ENCODE measurements at places on chromosomes 11 and 22.

- no peak for DNase-seq
These were observed 9.0 kb upstream of the RRM1 start for GRCh38 chr11:4085575-4085974.

GRCh38 chr22:24329453-24329852, 58.8 kb downstream of the SPECC1L start:
- DNase-seq = no peak

GRCh38 chr22:30309951-30310741, 16.6 kb downstream of the TBC1D10A start:
- peak; percentile 85 for DNase-seq

GRCh38 chr11:33291004-33291777, 34.0 kb downstream of the HIPK3 start:
- DNase-seq = no peak

- no peak for DNase-seq
These were observed 658.6 kb upstream of the ANO5 start for GRCh38 chr11:21534288-21534687.

GRCh38 chr11:35177370-35177769, 38.4 kb downstream of the CD44 start:
- DNase-seq = no peak

GRCh38 chr11:10778217-10778970, 27.3 kb downstream of the CTR9 start:
- DNase-seq = no peak

GRCh38 chr11:72157131-72157530, 21.6 kb downstream of the FOLR3 start:
- DNase-seq = no peak

DNA sequence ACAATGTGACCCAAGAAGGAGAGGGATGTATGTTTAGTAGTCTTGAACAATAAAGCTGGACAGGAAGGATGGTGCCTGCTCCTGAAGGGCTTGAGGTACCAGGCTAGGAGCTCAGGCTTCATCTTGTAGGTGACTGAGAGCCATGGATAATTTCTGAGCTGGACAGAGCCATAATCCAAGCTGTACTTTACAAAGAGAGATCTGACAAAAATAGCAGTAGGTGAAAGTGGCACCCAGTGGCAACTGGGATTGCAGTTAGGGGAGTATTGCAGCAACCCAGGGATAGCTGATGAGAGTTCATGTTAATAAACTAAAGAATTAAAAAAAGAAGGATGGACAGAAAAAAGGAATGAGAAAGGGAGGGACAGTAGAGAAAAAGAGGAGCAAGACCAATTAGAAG, 7.4 kb downstream of the XRRA1 start:
- DNase-seq = no peak

GRCh38 chr22:26617271-26618199, at the start of gene CRYBB1:
Gene CRYBB1, minus strand, starts transcription at chr22:26618027. Its CDS starts 1,708 bp downstream, at chr22:26616319.
- no peak for DNase-seq

- DNase-seq = no peak
These were observed 14.0 kb upstream of the PAX6 start for GRCh38 chr11:31824879-31825837.

DNA sequence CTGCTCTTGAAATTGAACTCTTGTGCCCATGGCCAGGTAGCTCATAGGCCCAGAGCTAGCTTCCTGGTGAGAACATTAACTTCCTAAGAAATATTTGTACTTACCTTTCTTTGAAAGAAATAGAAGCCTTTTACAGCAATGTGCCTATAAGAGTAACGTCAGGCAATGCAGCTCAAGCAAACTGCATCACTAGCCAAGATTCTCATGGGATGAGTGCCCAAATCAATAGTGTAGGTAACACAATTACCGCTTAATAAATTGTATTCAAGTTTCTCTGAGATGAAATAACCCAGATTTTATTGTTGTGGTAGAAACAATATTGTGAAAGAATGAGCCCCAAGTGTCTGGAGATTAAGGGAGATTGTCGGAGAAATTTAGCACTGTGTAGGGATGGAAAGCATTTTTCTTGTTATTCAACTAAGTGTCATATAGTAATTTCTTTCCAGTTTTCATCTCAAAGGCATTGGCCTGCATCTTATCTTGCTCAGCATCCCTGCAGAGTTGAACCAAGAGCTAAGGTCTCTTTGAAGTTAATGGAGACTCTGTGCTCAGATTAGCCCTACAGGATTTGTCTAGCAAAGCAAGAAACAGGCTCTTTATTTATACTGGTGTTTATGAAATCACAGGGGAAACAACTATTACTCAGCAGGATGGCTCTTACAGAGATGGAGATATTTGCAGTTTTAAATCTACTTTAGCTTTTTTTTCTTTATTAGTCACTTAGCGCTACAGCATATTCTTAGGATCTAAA, 321.0 kb upstream of the PDGFD start:
- DNase-seq = no peak

- no peak for DNase-seq
These were observed 363.5 kb upstream of the PITPNB start for GRCh38 chr22:28282405-28283067.

GRCh38 chr11:77278595-77279506, 22.6 kb downstream of the GDPD4 start:
- DNase-seq = peak; percentile 84

DNA sequence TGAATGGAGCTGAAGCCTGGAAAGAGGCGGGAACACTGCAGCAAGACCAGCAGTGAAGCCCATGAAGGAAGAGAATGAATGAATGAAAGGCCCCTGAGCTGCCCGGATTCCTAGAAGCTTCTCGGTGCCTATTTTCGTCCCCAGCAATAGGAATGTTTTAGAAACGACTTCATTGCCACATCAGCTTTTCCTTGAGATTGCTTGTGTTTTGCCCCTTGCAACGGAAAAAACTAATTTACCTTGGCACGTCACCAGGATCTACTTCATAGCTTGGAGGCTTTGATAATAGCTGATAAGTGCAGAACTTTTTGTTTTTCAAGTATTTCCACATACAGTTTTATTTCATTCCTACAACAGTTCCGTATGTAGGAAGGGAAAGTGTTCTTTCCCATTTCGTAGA, 248.9 kb upstream of the NARS2 start:
- no peak for DNase-seq

- peak; percentile 43 for DNase-seq
These were observed 12.4 kb downstream of the NRXN2 start for GRCh38 chr11:64710418-64711137.

DNA sequence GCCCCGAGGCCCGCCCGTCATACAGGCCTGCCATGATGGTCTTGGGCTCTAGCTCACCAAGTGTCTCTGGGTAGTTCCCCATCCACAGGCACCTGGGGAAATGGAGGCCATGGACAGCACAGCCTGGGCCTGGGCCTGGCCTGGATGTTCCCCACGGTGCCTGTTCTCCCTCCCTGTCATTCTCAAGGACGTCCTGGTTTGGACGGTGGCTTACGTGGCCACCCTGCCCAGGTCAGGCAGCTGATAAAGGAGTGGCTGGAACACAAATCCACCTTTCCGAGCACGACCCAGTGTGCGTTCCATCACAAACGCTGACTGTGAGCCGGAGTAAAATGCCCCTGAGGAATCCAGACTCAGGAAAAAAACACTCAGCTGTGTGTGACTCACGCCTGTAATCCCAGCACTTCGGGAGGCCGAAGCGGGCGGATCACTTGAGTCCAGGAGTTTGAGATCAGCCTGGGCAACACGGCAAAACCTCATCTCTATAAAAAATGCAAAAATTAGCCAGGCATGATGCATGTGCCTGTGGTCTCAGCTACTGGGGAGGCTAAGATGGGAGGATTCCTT, 41.2 kb upstream of the TESMIN start:
- DNase-seq = peak; percentile 1

DNA sequence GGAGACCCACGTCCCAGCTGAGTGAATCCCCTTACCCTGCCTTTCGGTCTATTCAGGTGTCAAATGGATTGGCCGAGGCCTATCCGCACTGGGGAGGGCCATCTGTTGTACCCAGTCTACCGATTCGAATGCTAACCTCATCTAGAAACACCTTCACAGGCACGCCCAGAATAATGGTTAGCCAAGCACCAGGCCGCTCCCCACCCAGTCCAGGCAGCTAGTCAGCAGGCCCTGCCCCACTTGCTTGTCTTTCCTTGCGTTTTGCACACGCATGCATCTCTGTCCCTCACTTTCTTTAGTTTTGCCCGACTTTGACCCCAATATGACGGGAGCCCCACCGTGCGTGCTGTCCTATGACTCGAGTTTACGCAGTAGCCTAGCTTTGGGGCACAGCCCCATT, 31.7 kb downstream of the PARVB start:
- no peak for DNase-seq

GRCh38 chr11:101433151-101433550, 150.7 kb downstream of the TRPC6 start:
- DNase-seq = no peak

GRCh38 chr11:83760932-83761331, 474.8 kb upstream of the CCDC90B start:
- DNase-seq = no peak

- no peak for DNase-seq
These were observed 62.2 kb upstream of the ADA2 start for GRCh38 chr22:17281440-17281841.

DNA sequence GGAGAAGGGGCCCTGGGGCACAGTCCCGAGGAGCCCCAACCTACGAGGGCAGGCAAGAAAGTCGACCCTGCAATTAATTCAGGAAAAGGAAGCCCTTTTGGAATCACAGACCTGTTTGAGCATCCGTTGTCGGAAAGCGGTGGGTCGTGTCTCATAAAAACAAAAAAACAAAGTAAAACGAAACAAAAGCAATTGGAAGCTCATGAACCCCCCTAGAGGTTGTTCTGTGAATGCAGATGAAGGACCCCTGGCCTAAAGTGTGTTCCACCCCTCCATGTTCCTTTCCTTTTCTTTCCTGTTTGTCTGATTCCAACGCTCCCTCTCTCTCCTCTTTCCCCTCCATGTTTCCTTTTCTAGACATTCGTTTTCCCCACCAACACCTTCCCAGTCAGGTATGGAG, 203.7 kb downstream of the GRIK4 start:
- DNase-seq = no peak

DNA sequence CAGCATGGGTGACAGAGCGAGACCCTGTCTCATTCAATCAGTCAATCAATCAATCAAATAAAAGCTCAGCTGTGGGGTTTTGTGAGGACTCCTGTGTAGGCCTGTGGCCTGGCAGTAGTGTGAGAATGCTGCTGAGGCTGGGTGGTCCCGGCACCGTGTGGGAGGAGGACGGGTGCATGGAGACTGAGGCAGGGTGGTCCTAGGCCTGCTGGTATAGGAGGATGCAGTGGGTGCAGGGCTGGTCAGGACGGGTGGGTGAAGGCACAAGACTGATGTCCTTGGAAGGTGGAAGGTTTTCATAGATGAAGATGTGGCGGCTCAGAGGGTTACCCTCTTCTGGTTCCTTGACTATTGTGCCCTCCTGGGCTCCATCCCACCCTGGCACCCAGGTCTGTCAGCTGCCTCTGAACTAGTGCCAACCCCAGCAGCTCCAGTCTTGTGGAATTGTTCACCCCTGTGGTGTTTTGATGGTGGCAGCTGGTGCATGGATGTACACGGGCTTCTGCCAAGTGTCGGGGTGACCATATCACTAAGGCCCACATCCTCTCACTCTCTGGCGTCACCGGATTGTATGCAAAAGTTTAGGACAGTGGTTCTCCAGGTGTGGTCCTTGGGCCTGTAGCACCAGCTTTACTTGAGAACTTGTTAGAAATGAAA, 23.7 kb downstream of the TANGO2 start:
- no peak for DNase-seq

GRCh38 chr11:17691550-17691949, 27.8 kb upstream of the MYOD1 start:
- DNase-seq = no peak

- peak; percentile 100 for DNase-seq
These were observed 377.0 kb downstream of the ETS1 start for GRCh38 chr11:128210148-128210940.

DNA sequence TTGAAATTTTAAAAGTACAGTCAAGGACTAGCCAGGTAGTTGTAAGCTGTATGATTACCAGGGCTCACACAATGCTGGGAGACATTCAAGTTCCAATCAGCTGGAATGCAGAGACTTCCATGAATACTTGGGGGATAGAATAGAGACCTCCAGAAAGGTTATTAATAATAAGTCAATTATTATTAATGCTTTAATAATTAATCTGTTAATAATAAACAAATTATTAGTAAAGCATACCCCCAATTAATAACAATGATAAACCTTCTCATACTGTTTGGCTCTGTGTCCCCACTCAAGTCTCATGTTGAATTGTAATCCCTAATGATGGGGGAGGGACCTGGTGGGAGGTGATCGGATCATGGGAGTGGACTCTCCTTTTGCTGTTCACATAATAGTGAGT, 14.6 kb upstream of the MS4A6A start:
- no peak for DNase-seq

DNA sequence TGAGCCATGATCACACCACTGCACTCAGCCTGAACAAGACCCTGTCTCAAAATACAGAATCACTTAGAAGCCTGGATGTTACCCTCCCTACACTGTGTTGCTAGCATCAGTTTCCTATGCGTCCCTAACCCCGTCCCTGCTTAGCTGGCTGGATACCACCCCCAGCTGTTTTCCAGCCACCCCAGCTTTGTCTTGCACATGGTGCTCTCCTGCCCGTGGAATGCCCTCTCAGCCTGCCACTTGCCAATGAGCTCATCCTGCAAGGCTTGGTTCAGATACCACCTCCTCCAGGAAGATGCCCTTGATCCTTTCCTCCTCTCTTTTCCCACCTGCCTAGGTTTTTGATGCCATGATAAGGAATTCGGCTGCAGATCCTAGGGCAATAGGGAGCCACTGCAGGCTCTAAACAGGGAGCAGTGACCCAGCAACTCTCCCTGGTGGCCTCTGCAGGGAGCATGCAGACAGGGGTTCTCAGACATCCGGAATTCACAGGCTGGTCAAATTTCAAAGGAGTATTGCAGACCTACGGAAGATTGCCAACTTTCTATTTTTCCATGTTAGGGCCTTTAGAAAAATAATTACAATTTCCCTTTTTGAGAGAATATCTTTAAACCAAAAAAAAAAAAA, 52.7 kb upstream of the WNT7B start:
- DNase-seq = no peak

DNA sequence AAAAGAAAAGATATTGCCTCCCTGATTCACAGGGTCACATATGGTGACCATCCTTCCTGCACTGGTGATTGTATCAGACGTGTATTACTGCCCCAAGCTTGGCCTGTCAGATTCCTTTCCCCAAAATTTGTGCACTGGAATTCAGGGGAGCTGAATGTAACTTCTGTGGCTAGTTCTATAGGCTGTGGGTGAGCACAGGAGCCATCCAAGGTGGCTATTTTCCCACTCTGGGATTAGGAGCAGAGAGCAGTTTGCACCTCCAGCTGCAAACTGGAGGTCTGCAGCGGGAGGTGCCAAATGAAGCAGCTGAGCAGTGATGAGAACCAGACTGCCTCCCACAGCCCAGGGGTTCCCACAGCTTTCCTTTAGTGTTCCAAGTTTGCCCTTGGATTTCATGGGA, 124.2 kb upstream of the PITPNB start:
- no peak for DNase-seq
